Effector CD4-positive, alpha-beta T cell (primary cell): ENCODE measurements at places on chromosomes 11 and 22.

DNA sequence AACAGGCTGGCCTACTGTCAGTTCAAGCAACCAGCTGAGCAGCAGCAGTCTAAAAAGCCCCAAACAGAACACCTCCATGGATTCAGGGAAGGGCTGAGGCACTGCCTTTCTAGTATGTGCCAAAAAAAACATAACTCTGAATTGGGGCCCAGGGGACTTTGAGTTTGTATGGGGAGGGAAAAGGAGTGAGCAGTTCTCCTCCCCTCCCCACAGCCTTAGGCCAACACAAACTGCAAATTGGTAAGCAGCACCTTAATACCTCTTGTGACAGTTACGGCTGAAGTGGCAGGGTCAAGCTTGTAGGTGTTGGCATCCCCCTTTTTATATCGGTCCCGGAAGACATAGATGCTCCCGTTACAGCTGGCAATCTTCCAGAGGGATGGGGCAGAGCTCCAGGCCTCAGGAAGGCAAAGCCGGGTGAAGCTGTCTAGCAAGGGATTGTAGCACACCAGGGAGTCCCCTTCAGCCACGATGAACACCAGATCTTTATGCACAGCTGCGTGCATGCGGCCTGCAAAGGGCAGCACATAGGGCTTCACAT lies 6.0 kb downstream of the KBTBD4 start:
- no peak for DNase-seq

DNA sequence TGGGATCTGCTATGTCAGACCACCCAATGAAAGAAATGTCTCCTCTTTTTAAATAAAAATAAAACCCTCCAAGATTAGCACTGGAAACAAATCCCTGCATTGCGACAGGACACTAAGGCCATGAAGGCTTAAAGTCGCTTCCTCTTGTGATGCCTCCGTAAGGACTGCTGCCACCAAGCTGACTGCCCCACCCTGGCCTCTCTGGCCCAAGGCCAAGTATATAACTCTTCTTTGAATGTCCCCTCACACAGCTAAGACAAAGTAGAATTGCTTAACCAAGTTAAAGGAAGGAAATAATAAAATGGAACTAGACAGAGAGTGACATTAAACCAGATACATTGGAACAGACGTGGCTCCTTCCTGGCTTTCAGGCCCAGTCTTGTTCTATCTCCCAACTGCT lies 7.5 kb upstream of the NRGN start:
- DNase-seq = no peak

DNA sequence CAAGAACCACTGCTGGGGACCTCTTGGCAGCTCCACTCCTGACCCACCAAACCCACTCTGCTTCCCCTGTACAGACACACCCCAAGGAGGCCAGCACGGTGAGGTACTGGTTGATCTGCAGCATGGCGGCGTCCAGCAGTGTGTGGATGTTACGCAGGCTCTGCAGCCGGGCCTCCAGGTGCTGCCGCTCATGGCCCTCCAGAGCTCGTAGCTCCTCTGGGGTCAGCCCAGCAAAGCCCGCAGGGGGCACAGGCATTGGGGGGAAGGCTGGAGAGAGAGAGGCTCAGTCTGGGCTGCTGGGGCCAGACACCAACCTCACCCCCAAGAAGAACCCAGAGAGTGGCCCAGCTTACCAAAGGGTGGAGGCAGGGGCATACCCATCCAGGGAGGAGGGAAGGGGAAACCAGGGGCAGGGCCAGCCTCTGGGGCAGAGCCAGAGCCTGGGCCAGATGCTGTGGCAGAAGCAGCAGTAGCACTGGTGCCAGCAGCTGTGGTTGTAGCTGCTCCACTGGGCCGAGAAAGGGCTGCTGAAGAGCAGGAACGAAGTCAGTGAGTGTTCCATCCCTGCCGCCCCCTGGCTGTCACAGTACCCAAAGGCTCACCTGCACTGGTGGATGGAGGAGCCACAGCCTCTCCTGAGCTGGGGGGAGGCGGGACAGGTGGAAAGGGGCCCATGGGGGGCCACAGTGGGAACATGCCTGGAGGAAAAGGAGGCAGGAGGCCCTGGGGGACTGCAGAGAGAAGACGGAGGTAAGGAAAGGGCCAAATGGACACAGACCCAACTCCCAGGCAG lies 4.5 kb downstream of the SYVN1 start:
- DNase-seq = no peak

GRCh38 chr22:31556627-31557203 lies 60.4 kb downstream of the SFI1 start:
- no peak for DNase-seq

GRCh38 chr22:35352214-35353111 lies 28.4 kb upstream of the HMOX1 start:
- no peak for DNase-seq
